Transverse colon (tissue), 4 donors: ENCODE measurements at places on chromosomes 2 and 18. TPM values are rescaled to one million over a fixed set of nuclear protein-coding genes. Genes with fewer than 3 reads are reported as not detected.

Gene HOXD13
- total RNA-seq, result not detected

Gene TDRD15
- not detected for total RNA-seq

- H3K27me3 ChIP-seq, result no peaks in the 10 kb centered on the region
- no peak for DNase-seq
- no peak overlapping the region for H3K4me3 ChIP-seq
- no peaks in the 10 kb centered on the region for H3K4me1 ChIP-seq
- H3K36me3 ChIP-seq, result no peaks in the 10 kb centered on the region
Measured at GRCh38 chr2:236675051-236675450, 105.4 kb downstream of the ACKR3 start.

Gene TBR1
- total RNA-seq, result not detected

- H3K27me3 ChIP-seq, result peaks cover 5% of the 10 kb centered on the region
- H3K36me3 ChIP-seq, result no peaks in the 10 kb centered on the region
- H3K4me1 ChIP-seq, result peaks cover 9% of the 10 kb centered on the region
- no peak for DNase-seq
Measured at GRCh38 chr18:8744656-8745055, 39.3 kb downstream of the MTCL1 start.

DNA sequence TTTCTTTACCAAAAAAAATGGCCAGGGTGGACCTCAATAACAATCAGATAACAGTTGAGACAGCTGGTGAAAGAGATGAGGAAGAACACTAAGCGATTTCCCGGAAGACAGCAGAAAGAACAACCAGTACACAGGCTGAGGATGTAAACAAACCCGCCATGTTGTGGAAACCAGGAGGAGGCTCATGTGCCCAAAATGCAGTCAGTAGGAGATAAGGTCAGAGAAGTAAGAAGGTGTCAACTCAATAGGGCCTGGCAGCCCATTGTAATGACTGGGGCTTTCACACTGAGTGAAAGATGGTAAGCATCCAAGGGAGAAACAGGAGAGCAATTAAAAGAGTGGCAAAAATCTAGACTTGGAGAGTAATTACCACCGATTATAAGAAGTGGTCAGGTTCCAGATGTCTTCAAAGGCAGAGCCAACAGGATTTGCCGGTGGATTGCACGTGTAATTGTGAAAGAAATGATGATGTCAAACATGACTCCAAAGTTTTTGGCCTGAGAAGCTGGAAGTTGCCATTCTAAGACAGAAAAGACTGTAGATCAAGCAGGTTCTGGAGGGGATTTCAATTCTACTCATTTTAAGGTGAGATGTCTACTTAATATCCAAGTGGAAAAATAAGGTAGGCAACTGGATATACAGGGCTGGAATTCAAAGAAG is 77.7 kb upstream of the CYP1B1 start:
- H3K27ac ChIP-seq, result no peak overlapping the region
- DNase-seq, result no peak
- H3K36me3 ChIP-seq, result no peaks in the 10 kb centered on the region
- no peak overlapping the region for H3K4me3 ChIP-seq
- no peaks in the 10 kb centered on the region for H3K4me1 ChIP-seq

Gene SPATA3
- not detected for total RNA-seq

Gene ALPP
- not detected for total RNA-seq

DNA sequence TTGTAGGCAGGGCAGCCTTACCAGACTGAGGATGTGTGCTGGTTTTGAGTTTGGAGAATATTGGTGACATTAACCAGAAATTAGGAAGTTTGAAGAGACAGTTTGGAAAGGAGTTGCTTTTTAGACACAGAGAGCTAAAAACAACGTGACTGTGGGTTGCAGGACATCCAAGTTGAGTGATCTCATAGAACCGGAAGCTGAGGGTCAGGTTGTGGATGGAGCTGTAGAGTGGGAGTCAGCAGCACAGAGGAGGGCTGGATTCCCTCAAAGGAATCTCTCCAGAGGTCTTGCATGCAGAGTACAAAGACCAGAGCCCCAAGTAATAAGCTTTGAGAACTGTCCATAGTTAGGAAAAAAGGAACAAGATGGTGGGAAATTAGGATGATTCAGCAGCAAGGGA is 9.3 kb downstream of the MAPRE3 start:
- no peaks in the 10 kb centered on the region for H3K27me3 ChIP-seq
- DNase-seq, result no peak
- no peaks in the 10 kb centered on the region for H3K36me3 ChIP-seq
- peaks cover 19% of the 10 kb centered on the region for H3K4me1 ChIP-seq

DNA sequence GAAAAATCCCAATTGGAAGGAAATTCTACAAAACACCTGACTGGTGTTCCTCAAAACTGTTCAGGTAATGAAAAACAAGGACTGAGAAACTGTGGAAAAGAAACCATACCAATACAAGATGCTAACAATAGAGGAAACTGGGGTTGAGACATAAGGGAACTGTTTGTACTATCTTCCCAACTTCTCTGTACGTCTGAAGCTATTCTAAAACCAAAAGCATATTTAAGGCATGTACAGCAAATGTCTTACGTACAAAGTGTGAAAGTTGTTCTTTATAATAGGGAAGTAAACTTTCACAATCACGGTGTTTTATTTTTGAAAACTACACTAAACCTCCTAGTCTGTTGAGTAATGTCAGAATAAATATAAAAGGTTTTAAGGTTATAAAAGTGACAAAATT is 776.1 kb upstream of the RAB6C start:
- H3K36me3 ChIP-seq, result no peaks in the 10 kb centered on the region
- no peaks in the 10 kb centered on the region for H3K4me1 ChIP-seq
- H3K27me3 ChIP-seq, result no peaks in the 10 kb centered on the region
- H3K27ac ChIP-seq, result no peak overlapping the region

Gene SERPINB10
- total RNA-seq, result not detected

GRCh38 chr2:1607971-1608688 is 136.2 kb downstream of the PXDN start:
- H3K4me3 ChIP-seq, result no peak overlapping the region
- DNase-seq, result no peak
- H3K36me3 ChIP-seq, result no peaks in the 10 kb centered on the region

Gene VWA3B
- 0.41 TPM for total RNA-seq

Gene CYRIA
- total RNA-seq, result 2.9 TPM

GRCh38 chr18:12595571-12596255 is 62.2 kb downstream of the SPIRE1 start:
- peaks cover 5% of the 10 kb centered on the region for H3K4me1 ChIP-seq
- H3K27me3 ChIP-seq, result no peaks in the 10 kb centered on the region
- no peak for DNase-seq
- no peaks in the 10 kb centered on the region for H3K36me3 ChIP-seq
- H3K27ac ChIP-seq, result no peak overlapping the region
- H3K4me3 ChIP-seq, result no peak overlapping the region

GRCh38 chr18:76948345-76948744 is 126.0 kb downstream of the ZNF236 start:
- H3K36me3 ChIP-seq, result peaks cover 6% of the 10 kb centered on the region
- H3K4me3 ChIP-seq, result no peak overlapping the region
- no peak for DNase-seq
- no peaks in the 10 kb centered on the region for H3K27me3 ChIP-seq
- H3K27ac ChIP-seq, result no peak overlapping the region

- no peak overlapping the region for H3K27ac ChIP-seq
- H3K4me3 ChIP-seq, result no peak overlapping the region
- no peaks in the 10 kb centered on the region for H3K36me3 ChIP-seq
- no peak for DNase-seq
- no peaks in the 10 kb centered on the region for H3K4me1 ChIP-seq
Measured at GRCh38 chr2:127196998-127197397, 23.1 kb downstream of the CYP27C1 start.

DNA sequence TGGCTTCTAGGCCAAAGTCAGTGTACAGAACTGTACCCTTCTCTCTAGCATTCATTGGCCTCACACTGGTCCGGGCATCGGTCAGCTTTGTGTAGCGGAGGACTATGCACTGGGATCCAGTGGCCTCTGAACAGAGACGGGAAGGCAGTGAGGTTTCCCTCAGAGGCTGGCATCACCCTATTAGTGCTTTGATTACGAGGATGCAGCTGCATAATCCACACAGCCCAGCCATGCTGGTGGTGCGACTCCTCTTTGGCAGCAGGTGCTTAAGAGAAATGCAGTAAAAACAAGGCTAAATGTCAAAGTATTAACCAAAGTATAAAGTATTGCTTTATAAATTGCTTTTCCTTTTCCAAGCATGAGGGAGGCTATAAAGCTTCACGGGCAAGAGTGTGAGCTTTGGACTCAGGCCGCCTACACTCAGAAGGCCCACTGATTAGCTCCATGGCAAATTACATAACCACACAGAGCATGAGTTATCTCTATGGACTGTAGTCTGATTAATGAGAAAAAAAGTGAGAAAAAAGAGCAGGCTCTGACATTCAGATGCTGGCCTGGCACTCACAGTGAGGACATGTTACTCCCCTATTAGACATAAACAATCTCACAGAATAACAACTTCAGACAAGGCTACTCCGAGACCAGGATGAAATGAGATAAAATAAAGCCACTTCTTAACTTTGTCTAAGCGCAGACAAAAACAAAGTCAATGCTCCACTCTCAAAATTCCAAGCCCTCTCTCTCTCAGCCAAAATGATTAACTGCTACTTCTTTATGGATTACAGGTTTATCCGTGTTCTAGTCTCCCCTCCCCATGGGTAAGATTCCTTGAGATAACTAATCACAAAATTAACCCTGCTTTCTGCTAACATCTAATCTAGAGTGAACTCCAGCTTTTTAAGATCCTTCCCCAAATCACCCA is 6.4 kb upstream of the CRYGC start:
- no peaks in the 10 kb centered on the region for H3K27me3 ChIP-seq
- H3K4me1 ChIP-seq, result no peaks in the 10 kb centered on the region
- peak; percentile 17 for DNase-seq
- no peaks in the 10 kb centered on the region for H3K36me3 ChIP-seq
- H3K27ac ChIP-seq, result no peak overlapping the region

DNA sequence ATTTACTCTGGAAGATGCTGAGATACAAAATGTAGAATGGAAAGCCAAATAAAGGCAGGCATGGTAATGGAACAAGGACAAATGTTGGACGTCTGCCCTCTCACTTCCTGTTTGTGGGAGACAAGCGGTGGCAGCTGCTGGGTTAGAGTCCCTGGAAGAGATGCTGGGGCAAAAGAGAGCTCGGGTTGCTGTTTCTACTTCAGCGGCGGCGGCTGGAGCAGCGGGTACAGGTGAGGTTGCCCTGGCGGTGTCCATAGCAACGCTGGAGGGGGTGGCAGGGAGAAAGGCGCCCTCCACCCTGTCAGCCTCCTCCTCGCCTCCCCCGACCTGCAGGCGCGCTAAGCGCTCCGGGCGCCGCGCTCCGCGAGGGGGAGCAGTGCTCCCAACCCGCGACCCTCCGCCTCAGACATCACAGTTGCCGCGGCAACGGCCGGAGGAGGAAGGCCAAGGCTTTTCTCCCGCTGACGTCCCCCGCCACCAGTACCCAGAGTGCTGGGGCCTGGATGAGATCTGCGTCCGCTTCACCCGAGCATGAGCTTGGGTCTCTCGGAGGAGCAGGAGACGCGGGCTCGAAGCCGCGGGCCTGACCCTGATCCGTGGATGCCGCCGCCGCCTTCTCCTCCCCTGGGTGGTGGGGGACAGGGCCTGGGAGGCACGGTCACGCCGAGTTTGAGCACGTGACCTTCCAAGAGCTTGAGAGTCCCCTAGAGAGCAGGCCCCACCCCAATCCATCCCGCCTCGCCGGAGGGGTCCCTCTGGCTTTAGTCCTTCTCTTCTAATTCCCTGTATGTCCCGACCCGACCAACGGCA is 65.6 kb downstream of the NOL4 start:
- no peak overlapping the region for H3K27ac ChIP-seq
- peak overlapping the region; percentile 4 for H3K4me3 ChIP-seq
- H3K27me3 ChIP-seq, result peaks cover 50% of the 10 kb centered on the region
- no peaks in the 10 kb centered on the region for H3K36me3 ChIP-seq
- DNase-seq, result no peak
- H3K4me1 ChIP-seq, result no peaks in the 10 kb centered on the region

- no peaks in the 10 kb centered on the region for H3K27me3 ChIP-seq
- no peak overlapping the region for H3K27ac ChIP-seq
- H3K4me3 ChIP-seq, result no peak overlapping the region
- H3K36me3 ChIP-seq, result no peaks in the 10 kb centered on the region
- DNase-seq, result no peak
Measured at GRCh38 chr2:144796936-144797335, 277.0 kb upstream of the ZEB2 start.
